Stimulated activated CD8-positive, alpha-beta memory T cell treated with anti-CD3 and anti-CD28 coated beads, Interleukin-7, amount 100 ng/mL, for 24 hours (primary cell): ENCODE measurements at places on chromosomes 1 and 21.

GRCh38 chr1:89894210-89895201 is 73.7 kb downstream of the LRRC8D start:
- no peak for DNase-seq

- no peak for DNase-seq
Observed at GRCh38 chr1:222224636-222225315, 323.1 kb downstream of the HHIPL2 start.

- DNase-seq: no peak
Observed at GRCh38 chr1:180278596-180279395, 48.7 kb downstream of the LHX4 start.

DNA sequence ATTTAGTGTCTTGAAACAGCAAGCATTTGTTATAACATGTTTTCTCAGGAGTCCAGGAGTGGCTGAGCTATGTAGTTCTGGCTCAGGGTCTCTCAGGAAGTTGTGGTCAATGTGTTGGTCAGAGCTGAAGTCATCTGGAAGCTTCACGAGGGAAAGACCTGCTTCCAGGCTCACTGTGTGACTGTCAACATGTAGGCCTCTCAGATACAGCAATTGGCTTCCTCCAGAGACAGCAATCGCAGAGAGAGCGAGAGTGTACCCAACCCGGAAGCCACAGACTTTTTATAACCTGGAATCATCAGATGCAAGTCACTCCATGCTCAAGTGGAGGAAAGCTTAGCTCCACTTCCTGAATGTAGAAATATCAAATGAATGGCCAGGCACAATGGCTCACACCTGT is 40.9 kb downstream of the TNFRSF9 start:
- DNase-seq: no peak

DNA sequence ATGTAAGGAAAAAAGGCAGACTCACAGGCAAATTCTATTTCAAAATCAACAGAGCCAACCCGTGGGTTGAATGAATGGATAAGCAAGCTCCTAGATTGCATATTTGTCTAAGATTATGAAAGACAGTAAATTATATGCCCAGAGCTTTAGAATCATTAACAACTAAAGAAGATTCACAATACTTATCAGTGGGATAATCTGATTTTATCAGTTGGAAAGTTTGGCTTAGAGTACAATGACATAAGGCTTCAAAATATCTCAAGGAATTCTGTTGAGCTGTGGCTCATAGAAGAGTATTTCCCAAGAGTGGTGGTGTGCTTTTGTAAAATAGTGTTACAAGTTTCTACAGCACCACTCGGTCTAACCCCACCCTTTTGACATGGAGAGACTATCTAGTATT is 85.5 kb downstream of the ADAMTS1 start:
- no peak for DNase-seq

- DNase-seq: no peak
Observed at GRCh38 chr1:222062640-222063039, 320.8 kb upstream of the DUSP10 start.

DNA sequence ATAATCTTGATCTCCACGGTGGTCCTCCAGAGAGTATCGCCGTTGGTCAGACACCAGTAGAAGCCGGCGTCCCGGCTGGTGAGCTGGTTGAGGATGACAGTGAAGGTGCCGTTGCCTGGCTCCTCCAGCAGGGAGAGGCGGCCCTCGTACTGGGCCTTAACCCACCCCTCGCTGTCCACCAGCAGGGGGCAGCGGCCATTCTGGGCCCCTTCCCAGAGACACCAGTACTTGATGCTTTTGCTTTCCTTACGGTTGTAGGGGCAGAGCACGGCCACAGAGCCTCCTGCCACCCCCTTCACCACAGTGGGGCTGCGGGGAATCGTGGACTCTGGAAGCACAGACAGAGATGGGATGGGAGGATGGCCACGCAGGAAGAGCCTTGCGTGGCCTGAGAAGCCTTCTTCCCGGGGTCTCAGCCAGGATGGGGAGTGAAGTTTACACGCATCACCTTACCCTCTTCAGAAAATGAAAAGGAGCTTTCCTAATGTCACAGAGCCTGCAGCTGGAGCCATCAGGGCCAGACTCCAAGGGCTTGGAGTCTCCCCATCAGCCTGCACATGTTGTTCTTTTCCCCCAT is 10.7 kb downstream of the PIGR start:
- no peak for DNase-seq

- DNase-seq: no peak
Observed at GRCh38 chr1:92096317-92096716, 16.2 kb downstream of the BTBD8 start.

GRCh38 chr1:219480011-219480410 is 132.9 kb downstream of the ZC3H11B start:
- DNase-seq: no peak

DNA sequence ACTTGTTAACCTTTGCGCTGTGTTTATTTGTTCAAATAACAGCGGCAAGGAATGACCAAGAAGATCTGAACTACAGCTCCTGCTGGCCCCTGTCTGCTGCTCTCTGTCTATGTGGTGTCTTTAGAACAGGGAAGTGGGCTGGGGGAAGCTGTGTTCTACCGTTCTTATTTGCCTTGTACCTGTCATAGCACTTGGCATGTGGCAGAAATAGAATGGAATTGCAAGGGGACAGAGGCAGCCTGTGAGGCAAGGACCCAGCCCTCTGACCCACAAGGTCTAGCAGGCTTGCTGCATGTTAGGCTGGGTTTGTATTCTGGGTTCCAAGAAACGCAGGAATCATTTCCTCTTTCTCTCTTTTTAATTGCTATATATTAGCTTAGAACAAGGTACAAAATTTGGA is 20.7 kb downstream of the HMGCS2 start:
- no peak for DNase-seq

GRCh38 chr1:117003223-117003875 is 1.8 kb downstream of the CD101 start:
- DNase-seq: no peak

DNA sequence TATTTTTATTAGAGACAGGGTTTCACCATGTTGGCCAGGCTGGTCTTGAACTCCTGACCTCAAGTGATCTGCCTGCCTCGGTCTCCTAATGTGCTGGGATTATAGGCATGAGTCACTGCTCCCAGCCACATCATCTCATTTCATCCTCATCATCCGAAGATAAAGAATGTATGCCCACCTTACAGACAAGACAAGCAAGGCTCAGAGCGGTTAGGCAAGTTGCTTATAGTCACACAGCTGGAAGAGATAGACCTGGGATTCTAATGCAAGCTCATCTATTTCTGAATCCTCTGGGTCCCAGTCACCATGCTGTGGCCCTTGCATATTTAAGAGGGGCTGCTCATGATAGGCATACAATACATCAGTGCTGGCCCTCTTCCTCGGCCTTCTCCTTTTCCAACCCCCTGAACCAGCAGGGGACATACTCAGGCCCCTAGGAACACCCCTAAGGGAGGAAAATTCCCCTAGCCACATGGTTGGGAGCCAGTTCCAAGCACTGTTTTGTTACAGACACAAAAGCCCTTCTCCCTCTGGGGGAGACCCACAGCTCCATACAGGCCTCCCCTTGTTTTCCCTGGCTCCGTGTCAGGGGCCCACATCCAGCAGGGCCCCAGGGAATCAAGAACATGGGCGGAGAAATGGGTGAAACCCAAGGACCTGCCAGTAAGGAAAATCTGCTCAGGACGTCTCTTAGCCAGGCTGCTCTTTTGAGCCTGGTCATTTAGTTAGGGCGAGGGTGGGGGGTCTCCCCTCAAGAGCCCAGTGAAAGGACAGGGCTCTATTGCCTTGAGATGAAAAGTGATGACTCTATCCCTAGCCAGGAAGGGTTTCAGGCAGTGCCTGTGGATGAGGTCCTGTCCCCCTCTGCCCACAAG is 6.9 kb downstream of the CSRP1 start:
- no peak for DNase-seq

GRCh38 chr1:47685763-47686066 is 247.9 kb downstream of the FOXD2 start:
- no peak for DNase-seq
